ENCODE measurements at places on chromosomes 6 and 20.
A peak's percentile ranks its signal among the peaks of the same experiment; 100 is the strongest.

- peak; percentile 52 for DNase-seq
Measured at GRCh38 chr20:35269055-35269781, 8.7 kb downstream of the MMP24OS start.

DNA sequence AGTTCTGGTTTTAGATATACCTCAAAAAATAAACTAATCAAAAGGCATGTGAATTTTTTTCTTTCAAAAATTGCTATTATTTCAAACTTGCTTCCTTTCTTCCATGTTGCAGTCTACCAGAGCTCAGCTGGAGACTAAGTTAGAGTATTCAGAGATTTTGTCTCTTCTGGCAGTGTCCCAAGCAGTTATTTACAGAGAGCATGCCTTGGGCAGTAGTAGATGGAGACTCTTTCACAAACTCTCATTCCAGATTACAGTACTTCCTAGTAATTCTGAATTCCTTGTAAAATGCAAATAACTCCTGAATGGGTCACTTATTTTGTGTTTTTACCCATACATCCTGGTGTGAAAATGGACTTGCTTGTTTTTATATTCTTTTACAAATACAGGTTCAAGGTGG lies 703.4 kb downstream of the EPHA7 start:
- no peak for DNase-seq

DNA sequence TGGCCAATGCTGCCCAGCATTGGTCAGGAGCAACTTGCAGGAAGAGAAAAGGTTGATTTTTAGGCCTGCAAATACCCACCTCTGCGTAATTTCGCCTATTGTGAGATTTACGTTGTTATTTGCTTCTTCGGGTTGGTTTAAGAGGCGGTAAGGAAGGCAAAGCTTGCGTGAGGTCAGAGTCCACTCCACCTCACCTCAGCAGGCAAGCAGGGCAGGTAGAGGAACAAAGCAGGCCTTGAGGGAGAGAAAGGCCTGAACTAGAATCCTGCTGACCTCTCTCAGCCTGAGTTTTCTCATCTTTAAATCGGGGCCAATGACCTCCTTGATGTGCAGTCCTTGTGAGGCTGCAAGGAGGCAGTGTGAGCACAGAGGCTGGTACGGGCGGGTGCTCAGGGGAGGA lies 239.1 kb downstream of the CDC5L start:
- DNase-seq: no peak

- DNase-seq: peak; percentile 92
Measured at GRCh38 chr20:63626424-63627128, at the start of gene GMEB2. TSS of gene GMEB2 (minus strand) at chr20:63627101. CDS start at chr20:63619397, 7,704 bp downstream.

DNA sequence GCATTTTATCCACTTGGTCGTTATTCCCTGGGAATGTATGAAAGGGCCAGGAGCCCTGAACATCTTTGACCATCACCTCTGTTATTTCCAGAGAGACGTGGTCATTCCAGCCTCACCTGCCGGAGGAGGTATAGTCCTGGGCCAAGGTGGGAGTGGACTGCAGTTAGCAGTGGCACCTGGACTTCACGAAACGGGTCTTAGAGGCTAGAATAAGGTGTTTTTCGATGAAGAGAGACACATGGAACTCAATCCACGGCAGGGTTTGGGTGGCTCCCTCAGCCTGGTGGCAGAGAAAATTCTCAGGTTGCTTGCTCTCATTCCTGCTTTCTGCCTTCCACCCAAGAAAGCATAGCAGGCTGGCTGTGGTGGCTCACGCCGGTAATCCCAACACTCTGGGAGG lies 48.0 kb downstream of the BMP6 start:
- no peak for DNase-seq

DNA sequence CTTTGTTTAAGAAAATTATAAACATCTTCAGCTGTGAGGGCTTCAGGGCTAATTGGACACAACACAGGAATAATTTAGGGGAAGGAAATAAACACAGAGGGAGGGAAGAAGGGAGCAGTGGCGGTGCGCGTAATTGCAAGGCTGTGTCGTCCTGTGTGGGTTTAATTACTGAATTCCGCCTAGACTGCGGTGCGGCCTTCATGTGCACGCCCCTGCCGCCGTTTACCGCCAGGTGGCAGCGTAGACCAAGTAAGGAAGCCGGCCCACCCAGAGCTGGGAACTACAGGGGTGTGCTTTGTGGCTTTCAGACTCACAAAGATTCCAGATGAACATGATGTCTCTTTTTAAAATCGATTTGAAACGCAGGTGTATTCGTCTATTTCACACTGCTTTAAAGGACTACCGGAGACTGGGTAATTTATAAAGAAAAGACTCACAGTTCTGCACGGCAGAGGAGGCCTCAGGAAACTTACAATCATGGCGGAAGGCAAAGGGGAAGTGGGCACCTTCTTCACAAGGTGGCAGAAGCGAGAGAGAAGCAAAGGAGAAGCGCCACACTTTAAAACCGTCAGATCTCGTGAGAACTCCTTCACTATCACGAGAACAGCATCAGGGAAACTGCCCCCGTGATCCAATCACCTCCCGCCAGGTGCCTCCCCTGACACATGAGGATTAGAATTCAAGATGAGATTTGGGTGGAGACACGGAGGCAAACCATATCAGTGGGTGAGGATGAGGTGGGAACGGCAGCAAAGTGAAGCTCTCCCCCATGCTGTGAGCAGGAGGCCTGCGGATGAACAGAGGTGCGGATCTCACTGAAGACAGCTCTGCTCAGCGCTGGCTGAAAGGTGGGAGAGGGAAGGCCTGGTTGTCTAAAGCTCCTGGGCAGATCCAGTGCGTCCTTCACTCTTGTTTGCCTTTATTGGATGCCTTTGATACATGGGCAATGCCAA lies 222.0 kb upstream of the PDE10A start:
- peak; percentile 15 for DNase-seq

DNA sequence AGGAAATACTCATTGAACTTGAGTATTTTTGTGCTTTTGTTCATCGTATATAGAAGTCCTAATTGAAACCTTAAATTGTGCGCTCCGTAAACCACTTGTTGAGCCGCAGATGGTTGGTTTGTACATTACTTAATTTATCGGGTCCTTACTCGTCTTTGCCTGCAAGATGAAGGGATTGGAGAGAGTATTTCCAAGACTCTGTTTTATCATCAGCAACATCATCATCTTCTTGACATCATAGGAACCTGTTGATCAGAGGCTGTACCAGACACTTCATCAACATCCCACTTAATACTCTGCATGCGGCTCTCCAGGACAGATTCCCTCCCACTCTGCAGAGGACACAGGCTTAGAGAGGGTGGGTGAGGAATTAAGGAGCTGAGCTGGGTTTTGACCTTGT lies 28.6 kb downstream of the TIAM2 start:
- no peak for DNase-seq

GRCh38 chr20:36688630-36689029 lies 42.6 kb upstream of the SLA2 start:
- DNase-seq: no peak

DNA sequence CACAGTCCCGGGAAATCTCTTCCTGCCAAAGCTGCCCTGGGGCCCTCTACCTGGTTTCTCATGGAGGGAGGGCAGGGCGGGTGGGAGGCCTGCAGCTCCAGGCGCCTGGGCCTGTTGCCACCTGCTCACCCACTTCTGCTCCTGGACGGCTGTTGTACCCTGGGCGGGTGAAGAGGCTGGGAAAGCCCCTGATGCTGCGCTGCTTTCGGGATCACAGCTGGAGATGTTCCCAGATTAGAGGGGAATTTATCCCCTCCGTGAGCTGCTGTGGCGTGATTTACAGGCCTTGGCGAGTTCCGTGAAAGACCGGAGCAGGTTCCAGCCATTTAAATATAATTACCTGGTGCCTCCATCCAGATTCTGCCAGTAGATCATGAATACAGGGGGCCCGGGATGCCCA lies 12.3 kb upstream of the VSTM2L start:
- no peak for DNase-seq

DNA sequence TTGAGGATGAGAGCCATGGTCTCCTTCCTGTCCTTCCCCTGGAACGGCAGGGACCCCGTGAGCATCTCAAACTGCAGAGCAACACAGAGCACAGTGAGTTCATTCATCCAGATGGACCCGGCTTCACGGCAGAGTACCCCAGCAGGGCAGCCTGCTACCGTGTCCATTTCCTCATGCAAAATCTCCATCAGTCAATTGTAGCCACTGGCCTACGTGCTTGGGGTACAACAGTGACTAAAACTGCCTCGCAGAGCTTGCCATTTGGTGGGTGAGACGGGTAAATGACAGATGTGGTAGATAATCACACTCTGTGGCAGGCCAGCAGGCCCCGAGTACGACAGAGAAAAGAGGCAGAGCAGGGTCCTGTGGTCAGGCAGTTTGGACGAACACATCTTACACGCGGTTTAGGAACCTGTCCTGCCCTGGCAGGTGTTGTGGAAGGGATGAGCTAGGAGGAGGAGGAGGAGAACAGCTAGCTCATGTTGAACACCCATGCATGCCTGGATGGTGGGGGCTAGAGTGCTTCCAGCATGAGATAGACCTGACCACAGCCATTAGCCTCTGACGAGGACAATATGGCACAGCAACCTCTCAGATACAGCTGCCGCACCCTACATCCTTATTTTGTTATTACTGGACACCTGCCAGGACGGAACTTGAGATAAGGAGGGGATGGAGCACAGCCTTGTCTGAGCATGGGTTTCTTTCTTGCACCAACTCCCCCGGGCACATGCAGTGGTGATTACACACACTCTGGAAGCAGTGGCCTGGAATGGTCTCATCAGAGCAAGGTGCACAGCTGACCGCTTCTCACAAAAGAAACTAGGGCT lies 95.6 kb downstream of the RAMACL start:
- peak; percentile 73 for DNase-seq

DNA sequence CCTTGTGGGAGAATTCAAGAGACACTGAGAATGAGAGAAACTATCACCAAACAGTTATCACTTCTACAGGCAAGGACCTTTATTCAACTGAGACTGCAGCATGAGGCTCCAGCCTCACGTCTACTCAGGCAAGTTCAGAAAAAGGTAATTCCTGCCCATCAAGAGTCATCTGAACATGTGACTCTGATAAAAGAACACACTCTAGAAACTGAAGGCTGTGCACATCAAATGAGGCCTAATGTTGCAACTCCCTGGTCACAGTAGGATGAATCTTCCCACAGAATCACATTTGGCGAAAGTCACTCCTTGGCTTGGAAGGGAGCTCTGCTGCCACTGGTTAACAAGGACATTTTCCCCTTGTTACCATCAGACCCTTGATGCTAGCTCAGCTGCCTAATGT lies 71.2 kb upstream of the EMILIN3 start:
- DNase-seq: no peak
